NCI-H226 (cell line): ENCODE measurements at places on chromosomes 7 and 10.

DNA sequence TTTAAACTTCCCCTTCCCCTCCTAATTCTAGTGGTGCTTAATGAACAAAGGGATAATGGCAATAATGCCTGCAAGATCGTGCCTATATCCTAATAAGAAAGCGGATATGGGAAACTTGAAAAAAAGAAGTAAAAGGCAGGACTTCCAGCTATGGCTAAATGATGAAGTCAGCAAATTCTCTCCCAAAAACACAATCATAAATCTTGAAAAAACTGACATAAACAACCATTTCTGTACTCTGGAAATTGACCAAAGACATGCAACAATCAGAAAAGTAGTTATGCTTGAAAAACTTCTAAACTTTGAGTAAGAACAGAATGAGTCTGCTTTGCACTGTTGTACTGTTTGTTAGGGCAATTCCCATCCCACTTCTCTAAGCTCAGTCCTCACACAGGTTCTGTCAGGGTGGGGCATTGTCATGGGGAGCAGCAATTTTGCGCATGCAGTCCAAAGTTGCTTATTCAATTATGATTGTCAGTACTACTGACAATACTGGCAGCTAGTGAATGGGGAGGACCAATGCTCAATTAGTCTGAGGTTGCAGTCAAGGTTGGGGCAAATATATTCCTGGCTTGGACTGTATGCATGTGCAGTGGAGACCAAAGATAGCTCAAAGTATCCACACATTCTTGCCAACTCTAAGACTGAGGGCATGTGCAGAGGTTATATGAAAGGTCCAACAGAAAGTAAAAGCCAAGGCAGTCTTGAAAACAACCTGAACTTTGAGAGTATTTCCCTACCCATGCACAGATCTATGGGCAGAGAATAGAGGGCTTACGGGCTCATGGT, 34.1 kb upstream of the ARHGAP22 start:
- no peak for DNase-seq

GRCh38 chr7:127035203-127035849, 217.4 kb downstream of the GRM8 start:
- no peak for DNase-seq

DNA sequence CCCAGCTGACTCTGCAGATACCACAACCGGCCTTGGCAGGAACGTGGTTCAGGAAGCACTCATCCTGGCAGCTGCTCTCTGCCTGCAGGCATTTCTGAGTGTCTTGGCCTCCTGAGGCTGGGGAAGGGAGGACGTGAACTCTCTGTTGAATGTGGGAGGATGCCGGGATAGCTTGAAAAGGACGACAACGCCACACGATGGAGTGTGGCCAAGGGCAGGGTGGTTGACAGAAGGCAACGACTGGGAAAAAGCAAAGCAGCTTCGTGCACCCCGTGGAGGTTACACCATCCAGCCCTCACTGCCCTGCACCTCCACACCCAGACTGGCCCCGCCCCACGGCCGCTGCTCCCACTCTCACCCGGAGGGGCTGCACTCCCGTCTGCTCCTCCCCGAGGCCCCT, 466.1 kb upstream of the FOXK1 start:
- peak; percentile 91 for DNase-seq

DNA sequence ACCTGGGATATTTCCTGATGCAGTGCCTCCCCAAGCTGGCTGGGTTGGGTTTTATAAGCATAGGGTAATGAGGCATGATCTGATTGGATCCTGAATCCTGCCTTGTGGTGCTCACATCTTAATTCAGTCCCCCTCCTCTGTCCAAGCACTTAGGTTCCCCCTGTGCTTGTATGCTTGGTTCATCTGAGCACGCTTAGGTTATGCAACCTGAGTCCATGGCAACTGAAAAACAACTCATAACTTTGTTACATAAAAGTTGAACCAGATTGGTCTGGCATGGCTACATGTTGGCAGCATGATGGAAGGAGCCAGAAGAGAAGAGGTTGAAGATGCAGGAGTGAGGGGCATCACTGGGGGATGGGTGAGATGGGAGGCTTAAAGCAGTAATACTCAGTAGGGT, 57.3 kb upstream of the OSBPL3 start:
- peak; percentile 75 for DNase-seq

GRCh38 chr7:112855227-112855626, 65.0 kb upstream of the TMEM168 start:
- no peak for DNase-seq

DNA sequence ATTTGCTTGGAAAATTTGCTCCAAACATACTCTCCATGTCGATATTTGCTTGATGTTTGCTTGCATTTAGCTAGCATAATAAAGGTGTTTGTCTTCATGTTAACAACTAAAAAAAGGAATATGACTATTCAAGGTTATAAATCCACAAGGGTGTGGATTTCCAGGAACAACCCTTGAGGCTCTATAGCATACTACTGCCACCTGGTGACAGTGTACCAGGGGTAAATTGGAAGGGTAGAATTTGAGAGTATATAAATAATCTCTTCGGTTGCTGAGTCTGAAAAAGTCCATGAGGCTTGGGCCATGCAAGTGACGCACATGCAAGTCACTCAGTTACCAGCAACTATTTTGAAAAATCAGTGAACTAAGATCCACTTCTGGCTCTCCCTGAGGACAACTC, 68.4 kb downstream of the SLIT1 start:
- DNase-seq: no peak

GRCh38 chr10:113712755-113713639, 33.3 kb downstream of the CASP7 start:
- DNase-seq: no peak
